RPMI7951 (cell line): ENCODE measurements at places on chromosomes 3 and 15. TPM values are rescaled to one million over a fixed set of nuclear protein-coding genes. Genes with fewer than 3 reads are reported as not detected.

The STRC gene
- total RNA-seq = not detected in 2 replicates

The SOX14 gene
- not detected in 2 replicates for total RNA-seq

The FGF12 gene
- total RNA-seq = 0.12 TPM in 1 of 2 replicates, not detected in the other

The GPR27 gene
- total RNA-seq = not detected in 2 replicates
